ENCODE measurements at places on chromosomes 1 and 21.

GRCh38 chr1:21323091-21323490 is 32.8 kb upstream of the ECE1 start:
- DNase-seq: peak; percentile 53

DNA sequence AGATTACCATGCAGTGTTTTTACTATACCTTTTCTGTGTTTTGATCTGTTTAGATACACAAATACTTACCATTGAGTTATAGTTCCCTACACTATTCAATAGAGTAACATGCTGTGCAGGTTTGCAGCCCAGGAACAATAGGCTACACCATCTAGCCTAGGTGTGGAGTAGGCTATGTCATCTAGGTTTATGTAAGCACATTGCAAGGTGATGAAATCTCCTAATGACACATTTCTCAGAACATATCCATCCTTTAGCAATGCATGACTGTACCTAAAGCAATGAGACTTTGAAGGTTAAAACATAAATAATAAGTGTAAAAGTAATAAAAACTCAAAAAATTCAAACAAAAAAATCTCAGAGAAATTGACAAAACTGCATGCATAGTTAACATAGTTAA is 358.6 kb downstream of the USH2A start:
- DNase-seq: no peak

GRCh38 chr1:64936956-64937355 is 29.4 kb downstream of the JAK1 start:
- peak; percentile 59 for DNase-seq

DNA sequence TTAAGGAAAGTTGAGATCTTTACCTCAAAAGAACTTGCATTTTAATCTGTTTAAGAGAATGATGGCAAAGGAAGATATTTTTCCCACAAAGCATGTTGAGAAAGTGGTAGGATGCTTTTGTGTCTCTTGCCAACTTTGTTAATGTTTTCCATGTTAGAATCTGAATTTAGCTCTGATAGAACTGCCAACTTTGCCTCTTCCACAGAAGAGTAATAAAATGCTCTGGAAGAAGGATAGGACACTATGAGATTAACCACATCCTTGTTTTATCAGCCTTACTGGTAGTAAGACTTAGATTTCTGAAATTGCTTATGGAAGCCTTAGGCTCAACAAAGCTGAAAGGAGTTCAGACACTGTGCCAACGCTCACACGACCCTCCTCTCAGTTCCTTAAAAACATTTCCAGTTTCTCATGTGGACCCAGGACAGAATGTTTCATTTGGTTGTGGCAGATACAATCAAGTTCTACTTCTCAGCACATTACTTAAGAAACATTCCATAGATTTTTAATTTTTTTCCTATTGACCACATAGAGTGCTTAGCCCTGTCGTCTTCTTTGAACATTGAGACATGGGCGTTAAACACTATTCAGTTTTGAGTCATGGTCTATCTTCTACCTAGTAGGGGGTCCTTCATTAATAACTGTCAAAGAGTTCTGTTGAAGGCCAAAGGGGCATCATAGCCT is 59.0 kb downstream of the MTR start:
- peak; percentile 38 for DNase-seq

DNA sequence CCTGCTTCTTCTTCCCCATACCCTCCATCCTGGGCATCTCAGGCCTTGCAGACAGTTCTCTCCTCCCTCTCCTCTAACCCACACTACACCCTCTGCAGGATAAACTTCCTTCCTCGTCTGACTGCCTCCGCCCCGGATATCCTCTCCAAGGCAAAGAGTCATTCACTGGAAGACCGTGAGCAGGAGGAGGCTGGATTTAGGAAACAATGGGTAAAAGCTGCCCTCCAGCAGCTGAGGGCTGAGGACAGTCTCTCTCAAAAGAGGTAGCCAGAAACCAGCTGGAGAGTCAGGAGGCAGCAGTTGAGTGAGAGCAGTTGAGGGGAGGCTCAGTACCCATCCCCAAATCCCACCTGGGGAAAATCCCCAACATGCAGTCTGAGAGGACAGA is 1.4 kb downstream of the CSRP1 start:
- peak; percentile 83 for DNase-seq

GRCh38 chr1:157751283-157751682 is 25.6 kb downstream of the FCRL2 start:
- no peak for DNase-seq

- DNase-seq: no peak
Measured at GRCh38 chr1:79215311-79215710, 208.8 kb upstream of the ADGRL4 start.

GRCh38 chr1:32998064-32998463 is 33.5 kb upstream of the RNF19B start:
- DNase-seq: no peak

DNA sequence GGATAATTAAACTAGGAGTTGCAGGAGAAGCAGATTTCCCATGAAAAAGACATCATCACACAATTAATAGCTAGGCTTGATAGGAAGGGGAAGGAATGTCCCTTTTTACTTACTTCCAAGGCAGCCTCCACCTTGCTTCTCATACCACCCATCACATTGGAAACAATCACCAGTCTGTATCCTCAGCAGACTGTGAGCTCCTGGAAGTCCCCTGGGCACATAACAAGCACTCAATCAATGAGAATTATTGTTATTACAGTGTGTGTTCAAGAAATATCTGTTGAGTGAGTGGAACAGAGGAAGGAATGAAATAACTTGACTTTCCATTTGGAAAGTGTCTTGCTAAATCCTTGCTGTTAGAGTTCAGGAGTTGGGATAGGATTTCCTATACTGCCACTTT is 36.2 kb downstream of the HIVEP3 start:
- DNase-seq: no peak

DNA sequence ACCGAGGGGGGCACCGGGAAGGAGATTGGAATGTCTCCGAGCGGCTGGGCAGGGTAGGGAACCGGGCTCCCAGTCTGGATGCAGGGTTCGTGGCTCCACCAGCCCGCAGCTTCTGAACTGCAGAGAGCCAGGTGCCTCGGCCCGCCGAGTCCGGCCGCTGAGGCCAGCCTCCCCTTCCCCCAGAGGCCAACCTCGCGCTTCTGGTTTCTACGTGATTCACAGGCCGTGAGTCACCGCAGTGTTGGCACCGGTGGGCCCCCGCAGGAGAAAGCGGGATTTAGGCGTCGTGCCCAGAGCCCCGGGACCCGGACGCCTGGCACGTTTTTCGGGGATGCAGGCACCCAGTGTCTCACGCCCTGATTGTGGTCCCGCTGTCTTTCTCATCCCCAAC is 458 bp downstream of the CRABP2 start:
- DNase-seq: peak; percentile 67

DNA sequence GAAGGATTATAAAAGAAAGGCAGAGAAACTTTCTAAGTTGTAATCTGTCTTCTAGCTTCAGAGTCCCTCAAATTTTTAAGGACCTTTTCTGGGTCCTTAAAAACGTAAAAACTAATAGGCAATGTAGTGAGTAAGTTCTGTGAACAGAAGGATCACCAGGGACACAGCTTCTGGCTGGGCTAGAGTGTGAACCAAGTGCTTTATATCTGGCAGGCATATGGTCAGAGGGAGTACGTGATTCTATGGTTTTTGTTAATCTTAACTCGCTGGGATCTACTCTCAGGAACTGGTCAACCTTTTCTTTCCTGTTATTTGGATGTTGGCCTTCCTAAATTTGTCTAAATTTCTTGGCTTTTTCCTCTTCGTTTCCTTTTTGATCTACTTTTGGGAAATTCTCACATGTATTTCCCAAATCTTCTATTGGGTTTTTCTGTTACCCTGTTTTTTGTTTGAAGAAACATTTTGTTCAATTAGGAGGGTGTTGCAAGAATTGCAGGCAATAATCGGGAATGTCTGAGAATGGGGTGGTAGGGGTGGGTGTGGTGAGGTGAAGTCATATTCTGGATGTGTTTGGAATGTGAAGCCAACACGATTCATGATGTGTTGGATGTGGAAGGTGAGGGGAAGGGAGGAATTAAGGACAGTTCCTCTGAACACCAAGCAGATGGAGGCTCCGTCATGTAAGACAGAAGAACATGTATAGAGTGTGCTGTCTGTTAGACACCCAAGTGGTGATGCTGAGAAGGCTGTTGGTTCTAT is 193.2 kb downstream of the FMN2 start:
- DNase-seq: peak; percentile 14

DNA sequence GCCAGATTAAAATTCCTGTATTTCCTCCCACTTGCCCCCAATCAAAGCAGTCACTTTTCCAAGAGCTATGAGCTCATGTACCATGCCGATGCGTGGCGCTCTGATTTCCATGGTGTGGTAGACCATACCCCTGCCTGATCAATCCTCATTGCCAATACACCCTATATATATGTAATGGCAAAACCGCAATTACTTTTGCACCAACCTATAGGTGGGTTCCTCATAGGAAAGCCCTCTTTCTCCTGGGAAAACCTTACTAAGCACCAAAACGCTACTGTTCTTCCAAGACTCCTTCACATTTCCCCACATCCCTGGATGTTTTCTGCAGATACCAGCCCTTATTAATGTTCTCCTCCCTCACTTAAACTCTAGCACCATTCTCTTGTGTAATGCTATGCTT is 11.0 kb downstream of the KCNJ6 start:
- DNase-seq: no peak

DNA sequence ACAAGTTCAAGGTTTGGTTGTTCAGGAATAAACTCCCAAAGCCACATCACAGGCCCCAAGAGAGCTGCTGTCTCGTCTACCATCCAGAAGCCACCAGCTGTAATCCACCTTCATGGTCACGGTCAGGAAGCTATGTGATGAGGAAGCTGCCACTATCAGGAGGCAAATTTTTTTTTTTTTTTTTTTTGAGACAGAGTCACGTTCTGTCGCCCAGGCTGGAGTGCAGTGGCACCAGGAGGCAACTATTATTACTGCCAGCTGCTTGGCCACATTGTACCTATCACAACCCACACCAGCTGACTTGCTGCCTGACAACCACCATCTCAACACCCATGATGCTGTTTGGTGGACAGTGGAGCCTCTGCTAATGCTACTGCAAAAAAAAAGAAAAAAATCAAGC is 124.1 kb downstream of the OMA1 start:
- no peak for DNase-seq

DNA sequence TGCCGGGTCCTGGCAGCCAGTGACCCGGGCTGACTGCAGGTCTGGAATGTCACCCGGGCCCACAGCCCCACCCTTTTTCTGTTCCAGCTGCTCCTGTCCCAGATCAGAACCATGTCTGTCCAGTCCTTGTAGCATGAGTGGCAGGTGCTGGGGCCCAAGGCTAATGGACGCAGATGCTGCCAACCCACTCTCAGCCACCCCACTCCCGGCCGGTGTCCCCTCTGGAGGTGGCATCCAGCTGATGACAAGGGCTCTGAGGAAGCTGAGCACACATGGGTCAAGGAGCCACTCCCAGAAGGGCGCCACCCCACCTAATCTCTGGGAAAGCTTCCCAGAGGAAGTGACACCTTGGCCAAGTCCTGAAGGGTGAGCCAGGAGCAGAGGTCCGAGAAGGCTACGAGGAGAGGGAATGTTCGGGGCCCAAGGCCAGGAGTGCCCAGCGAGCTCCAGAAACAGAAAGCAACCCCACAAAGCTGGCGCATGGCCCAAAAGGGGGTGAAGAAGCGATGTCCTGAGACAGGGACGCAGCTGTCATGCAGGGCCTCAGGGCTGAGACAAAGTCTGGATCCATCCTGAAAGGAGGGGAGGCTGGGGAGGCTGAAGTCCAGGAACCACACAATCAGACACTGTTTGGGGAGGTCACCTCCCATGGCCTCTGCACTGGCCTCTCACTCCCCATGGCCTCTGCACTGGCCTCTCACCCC is 39.5 kb downstream of the ACOT7 start:
- DNase-seq: peak; percentile 42

GRCh38 chr1:6347641-6348487 is 45.7 kb downstream of the ACOT7 start:
- peak; percentile 57 for DNase-seq

DNA sequence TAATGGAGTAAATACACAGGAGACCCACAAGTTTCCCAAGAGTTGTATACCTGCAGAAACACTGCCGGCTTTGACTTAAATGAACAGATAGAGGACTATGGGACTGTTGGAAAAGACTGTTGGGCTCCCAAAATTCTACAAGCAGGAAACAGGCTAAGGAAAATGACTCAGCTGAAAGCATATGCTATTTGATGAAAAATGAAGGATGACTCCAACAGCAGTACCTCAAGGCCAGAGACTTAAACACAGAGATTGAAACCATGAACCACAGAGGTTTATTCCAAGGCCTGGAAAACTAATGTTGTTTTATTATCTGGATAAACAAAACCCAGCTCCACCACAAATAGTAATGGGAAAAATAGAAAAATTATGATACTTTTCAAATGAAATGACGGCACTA is 187.7 kb downstream of the TNFSF18 start:
- no peak for DNase-seq

- DNase-seq: no peak
Measured at GRCh38 chr1:182910143-182910542, 42.8 kb downstream of the SHCBP1L start.

DNA sequence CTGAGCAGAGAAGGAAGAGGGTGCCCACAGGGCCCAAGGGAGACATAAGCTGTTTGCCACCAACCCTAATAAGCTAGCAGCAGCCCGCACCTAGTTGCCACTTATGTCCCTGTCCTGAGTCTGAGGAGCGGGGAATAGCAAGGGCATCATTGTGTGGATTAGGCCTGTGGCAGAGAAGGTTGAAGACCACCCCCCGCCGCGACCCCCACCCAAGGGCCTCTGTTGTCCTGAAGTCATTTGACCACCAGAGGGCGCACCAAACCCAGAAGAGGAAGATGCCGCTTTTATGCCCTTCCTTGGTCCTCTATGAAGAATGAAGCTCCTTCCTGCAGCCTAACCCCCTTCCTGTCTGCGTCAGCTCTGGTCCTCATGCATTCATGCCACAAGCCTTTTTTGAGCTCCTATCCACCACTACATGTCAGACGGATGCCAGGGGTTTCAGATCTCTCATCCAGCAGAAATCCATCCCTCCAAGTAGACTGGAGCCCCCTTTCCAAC is 16.6 kb downstream of the RHBG start:
- DNase-seq: peak; percentile 77

- peak; percentile 24 for DNase-seq
Measured at GRCh38 chr1:7334475-7335035, 436.5 kb upstream of the VAMP3 start.

DNA sequence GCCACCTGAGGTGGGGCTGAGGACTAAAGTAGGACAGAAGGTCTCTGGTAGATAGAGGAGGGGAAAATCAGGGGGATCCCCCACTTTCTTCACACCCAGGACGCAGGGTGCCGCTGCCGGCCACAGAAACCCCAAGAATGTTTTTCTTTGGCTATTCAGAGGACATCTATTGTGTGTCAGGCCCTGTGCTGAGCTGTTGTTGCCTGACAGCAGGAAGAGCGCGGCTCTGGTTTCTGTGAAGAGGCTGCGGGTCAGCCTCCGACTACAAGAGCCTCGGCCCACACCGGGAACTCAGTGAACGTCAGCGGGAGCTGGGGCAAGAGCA is 407 bp upstream of the PIGV start:
- no peak for DNase-seq

DNA sequence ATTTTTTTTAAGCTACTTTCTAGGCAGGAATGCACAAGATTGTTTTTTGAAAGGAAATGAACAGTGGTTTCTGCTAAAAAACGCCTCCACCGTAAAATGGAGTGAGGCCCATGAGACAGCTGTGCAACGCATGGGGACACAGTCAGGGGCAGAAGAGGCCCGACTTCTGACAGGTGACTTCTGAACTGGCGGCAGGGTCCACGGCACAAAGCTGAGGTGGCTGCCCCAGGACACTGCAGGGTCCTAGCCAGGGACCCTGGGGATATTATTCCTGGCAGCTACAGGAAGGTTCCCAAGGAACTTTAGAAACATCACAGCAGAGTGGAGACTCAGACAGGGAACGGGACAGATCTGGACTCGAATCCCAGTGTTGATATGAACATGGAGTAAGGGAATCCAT is 75.1 kb downstream of the SIM2 start:
- no peak for DNase-seq

- no peak for DNase-seq
Measured at GRCh38 chr1:27435566-27436203, 43.3 kb downstream of the GPR3 start.
